ENCODE measurements at places on chromosomes 3 and 15. TPM values are rescaled to one million over a fixed set of nuclear protein-coding genes. Genes with fewer than 3 reads are reported as not detected.

- no peak overlapping the region for H3K27ac ChIP-seq
- no peak overlapping the region for H3K4me3 ChIP-seq
- H3K36me3 ChIP-seq: no peaks in the 10 kb centered on the region
- no peaks in the 10 kb centered on the region for H3K27me3 ChIP-seq
- DNase-seq: no peak
- no peaks in the 10 kb centered on the region for H3K4me1 ChIP-seq
These were observed 544.3 kb downstream of the NTRK3 start for GRCh38 chr15:87712211-87712610.

The TIMMDC1 gene
- total RNA-seq: 130 TPM

The UBAP1L gene
- 1.7 TPM for total RNA-seq

DNA sequence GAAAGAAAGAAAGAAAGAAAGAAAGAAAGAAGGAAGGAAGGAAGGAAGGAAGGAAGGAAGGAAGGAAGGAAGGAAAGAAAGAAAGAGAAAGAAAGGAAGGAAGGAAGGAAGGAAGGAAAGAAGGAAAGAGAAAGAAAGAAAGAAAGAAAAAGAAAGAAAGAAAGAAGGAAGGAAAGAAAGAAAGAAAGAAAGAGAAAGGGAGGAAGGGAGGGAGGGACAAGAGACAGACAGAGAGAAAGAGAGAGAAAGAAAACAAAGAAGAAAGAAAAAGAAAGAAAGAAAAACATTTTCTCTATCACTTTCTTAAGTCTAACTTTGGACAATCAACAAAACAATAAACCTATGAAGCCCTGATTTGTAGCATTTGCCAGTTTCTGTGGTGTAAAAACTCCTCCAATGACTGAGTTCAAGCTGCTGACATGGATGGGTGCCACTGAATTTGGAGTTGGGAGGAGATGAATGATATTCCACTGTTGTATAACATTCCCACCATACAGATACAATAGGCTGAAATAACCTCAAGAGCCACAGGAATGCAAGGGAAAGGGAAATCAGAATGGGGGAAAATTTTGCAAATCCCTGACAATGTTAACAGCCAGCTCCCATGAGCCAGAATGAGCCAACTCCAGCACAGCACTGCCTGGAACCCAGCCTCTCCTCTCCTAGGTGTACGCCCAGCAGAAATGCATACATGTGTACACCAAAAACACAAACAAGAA is 15.0 kb upstream of the RTP3 start:
- no peak overlapping the region for H3K4me3 ChIP-seq
- H3K27ac ChIP-seq: no peak overlapping the region
- no peaks in the 10 kb centered on the region for H3K36me3 ChIP-seq
- no peaks in the 10 kb centered on the region for H3K27me3 ChIP-seq
- H3K4me1 ChIP-seq: no peaks in the 10 kb centered on the region

DNA sequence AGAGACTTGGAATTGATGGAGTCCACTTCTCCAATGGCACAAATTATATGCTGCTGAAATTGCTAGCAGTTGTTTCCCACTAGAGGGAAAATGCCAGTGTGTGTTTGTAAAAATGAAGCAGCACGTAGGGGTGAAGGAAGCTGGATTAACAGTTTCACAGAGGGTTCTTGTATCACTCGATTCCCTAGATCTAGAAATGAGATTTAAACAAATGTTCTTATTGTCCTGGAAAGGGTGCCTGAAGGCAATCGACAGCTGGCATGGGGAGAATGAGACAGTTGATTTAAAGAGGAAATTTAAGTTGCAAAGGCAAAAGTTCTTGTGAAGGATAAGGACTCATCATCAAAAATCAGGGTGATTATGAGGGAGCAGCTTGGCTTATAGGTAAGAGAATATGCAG is 234.8 kb upstream of the ARPP21 start:
- H3K4me3 ChIP-seq: no peak overlapping the region
- no peaks in the 10 kb centered on the region for H3K4me1 ChIP-seq
- no peak overlapping the region for H3K27ac ChIP-seq

DNA sequence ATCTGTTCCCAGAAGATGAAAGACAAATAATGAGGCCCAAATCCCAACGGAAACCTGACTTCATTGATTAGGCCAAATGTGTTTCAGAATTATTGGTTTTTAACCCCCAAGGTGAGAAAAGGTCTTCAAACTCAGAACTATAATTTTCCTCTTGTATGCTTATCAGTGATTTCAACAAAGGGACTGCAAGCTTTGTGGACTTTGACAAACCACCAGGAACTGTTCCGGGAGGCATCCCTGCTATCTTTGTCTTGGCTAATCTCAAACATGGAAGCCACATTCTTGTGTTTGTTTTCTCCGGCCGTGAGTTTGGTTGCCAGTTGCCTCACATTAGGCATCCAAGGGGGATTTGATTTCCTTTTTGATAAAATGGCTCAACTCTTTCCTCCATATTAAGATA is 19.5 kb downstream of the ARHGEF3 start:
- no peaks in the 10 kb centered on the region for H3K27me3 ChIP-seq
- H3K36me3 ChIP-seq: no peaks in the 10 kb centered on the region

The SLC9C1 gene
- total RNA-seq: 0.24 TPM

DNA sequence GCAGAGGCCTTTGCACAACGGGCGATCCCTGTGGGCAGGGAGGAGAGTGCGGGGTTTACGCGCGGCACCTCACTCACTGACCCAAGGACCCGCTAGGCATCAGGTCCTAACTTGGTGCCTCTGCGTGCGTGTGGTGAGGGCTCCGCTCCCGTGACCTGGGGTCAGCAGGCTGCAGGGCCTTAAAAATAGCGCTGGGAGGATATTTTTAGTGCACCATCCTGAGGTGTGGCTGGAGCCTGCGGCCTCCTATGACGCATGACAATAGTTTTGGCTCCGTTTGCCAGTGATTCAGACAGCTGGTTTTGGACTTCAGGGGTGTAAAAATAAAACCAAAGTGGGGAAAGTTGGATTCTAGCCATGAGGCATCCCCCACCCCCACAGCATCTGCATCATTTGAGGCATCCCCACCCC is 139.0 kb downstream of the FAM43A start:
- H3K27ac ChIP-seq: no peak overlapping the region
- H3K4me1 ChIP-seq: no peaks in the 10 kb centered on the region
- no peaks in the 10 kb centered on the region for H3K36me3 ChIP-seq
- no peak overlapping the region for H3K4me3 ChIP-seq
- no peak for DNase-seq

GRCh38 chr3:107523289-107523538 is 452 bp downstream of the BBX start:
- H3K4me1 ChIP-seq: peaks cover 1% of the 10 kb centered on the region
- peaks cover 10% of the 10 kb centered on the region for H3K36me3 ChIP-seq
- DNase-seq: no peak

GRCh38 chr3:195180490-195181112 is 90.4 kb downstream of the XXYLT1 start:
- DNase-seq: no peak
- no peak overlapping the region for H3K27ac ChIP-seq
- H3K4me3 ChIP-seq: no peak overlapping the region
- H3K27me3 ChIP-seq: no peaks in the 10 kb centered on the region
- peaks cover 11% of the 10 kb centered on the region for H3K4me1 ChIP-seq

The TMEM207 gene
- not detected for total RNA-seq

GRCh38 chr3:66473181-66473580 is 27.6 kb downstream of the LRIG1 start:
- peaks cover 49% of the 10 kb centered on the region for H3K4me1 ChIP-seq
- H3K36me3 ChIP-seq: no peaks in the 10 kb centered on the region
- H3K27ac ChIP-seq: no peak overlapping the region

GRCh38 chr15:26098801-26099200 is 235.7 kb upstream of the ATP10A start:
- no peak for DNase-seq
- peaks cover 11% of the 10 kb centered on the region for H3K4me1 ChIP-seq
- no peak overlapping the region for H3K4me3 ChIP-seq
- H3K27ac ChIP-seq: no peak overlapping the region
- H3K36me3 ChIP-seq: no peaks in the 10 kb centered on the region
- no peaks in the 10 kb centered on the region for H3K27me3 ChIP-seq

The CYP1A1 gene
- total RNA-seq: 0.11 TPM

DNA sequence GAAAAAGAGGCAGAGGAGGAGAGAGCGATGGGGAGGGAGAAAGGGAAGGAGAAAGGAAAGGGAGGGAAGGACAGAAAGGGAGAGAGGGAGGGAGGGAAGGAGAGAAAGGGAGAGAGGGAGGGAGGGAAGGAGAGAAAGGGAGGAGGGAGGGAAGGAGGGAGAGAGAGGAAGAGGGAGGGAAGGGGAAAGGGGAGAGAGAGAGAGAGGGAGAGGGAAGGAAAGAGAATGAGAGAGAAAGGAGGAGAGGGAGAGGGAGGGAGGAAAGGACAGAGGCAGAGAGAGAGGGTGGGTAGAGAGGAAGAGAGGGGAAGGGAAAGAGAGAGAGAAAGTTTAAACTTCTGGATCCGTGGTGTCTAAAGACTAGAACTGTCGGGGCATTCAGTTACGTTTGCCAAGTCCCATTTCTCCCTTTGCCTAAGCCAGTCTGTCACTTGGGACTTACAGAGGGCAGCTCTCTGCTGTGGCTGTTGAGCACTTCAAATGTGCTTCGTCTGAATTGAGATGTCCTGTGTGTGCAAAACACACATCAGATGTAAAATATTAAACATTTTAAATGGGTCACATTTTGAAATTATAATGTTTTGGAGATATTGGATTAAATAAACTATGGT is 62.6 kb downstream of the PLXNA1 start:
- H3K27me3 ChIP-seq: no peaks in the 10 kb centered on the region
- peaks cover 18% of the 10 kb centered on the region for H3K4me1 ChIP-seq
- no peaks in the 10 kb centered on the region for H3K36me3 ChIP-seq
- H3K4me3 ChIP-seq: peak overlapping the region; percentile 48
- DNase-seq: no peak

DNA sequence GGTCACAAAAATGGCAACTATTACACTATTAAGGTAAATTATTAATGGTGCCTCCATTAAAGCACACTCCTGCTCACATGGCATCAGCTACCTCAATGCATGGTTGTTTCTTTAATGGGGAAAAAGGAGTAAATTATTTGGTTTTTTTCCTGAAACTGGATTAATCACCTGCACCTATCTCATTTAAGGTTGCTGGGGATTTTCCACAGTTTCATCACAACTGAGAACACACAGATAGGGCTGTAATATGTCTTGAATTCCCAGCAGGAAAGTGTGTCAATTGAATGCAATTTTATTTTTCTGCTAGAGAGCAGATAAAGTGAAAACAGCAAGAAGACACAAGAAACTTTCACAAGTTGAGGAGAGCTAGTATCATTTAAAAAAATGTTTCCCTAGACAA is 36.4 kb downstream of the RFTN1 start:
- no peak for DNase-seq
- no peaks in the 10 kb centered on the region for H3K36me3 ChIP-seq
- H3K27me3 ChIP-seq: no peaks in the 10 kb centered on the region
- H3K27ac ChIP-seq: no peak overlapping the region
- no peak overlapping the region for H3K4me3 ChIP-seq

DNA sequence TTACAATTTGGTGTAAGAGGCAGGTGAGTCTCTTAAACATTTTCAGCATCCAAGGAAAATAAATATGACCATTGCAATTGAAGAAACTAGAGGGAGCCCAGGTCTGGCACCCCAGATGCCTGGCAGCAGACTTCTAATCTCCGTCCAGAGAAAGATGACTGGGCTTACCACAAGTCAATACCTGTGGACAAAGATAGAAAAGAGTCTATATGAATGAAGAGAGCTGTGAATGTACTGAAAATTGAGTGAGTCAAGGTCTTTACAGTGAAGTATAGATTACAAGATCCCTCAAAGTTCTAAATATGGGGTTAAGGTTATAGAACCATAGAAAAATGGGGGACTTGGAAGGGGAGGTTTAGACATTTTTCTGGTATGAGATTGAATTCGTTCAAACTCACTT is 827.4 kb upstream of the NR2F2 start:
- H3K4me1 ChIP-seq: no peaks in the 10 kb centered on the region
- H3K36me3 ChIP-seq: no peaks in the 10 kb centered on the region
- DNase-seq: no peak
- H3K4me3 ChIP-seq: no peak overlapping the region
- H3K27me3 ChIP-seq: no peaks in the 10 kb centered on the region

The FMN1 gene
- 2.9 TPM for total RNA-seq

DNA sequence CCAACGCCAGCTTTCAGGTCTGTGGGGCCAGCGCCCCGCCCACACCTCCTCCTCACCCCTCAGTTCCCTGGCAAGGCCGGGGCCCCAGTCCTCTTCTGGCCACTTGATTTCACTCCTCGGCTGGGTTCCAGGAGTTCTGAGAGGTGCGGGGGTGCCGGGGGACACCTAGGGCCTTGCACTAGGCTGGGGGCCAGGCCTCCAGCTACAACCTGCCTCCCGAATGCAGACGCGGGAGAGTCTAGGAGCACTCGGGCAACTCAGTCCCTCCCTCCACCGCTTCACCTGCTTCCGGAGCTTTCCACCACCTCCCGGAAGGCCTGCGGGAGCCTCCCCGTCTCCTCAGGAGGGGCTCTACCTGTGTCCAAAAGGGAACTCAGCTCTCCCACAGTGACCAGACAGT is 35.6 kb downstream of the TNK2 start:
- no peak overlapping the region for H3K4me3 ChIP-seq
- no peaks in the 10 kb centered on the region for H3K4me1 ChIP-seq
- no peaks in the 10 kb centered on the region for H3K27me3 ChIP-seq
- H3K36me3 ChIP-seq: no peaks in the 10 kb centered on the region

DNA sequence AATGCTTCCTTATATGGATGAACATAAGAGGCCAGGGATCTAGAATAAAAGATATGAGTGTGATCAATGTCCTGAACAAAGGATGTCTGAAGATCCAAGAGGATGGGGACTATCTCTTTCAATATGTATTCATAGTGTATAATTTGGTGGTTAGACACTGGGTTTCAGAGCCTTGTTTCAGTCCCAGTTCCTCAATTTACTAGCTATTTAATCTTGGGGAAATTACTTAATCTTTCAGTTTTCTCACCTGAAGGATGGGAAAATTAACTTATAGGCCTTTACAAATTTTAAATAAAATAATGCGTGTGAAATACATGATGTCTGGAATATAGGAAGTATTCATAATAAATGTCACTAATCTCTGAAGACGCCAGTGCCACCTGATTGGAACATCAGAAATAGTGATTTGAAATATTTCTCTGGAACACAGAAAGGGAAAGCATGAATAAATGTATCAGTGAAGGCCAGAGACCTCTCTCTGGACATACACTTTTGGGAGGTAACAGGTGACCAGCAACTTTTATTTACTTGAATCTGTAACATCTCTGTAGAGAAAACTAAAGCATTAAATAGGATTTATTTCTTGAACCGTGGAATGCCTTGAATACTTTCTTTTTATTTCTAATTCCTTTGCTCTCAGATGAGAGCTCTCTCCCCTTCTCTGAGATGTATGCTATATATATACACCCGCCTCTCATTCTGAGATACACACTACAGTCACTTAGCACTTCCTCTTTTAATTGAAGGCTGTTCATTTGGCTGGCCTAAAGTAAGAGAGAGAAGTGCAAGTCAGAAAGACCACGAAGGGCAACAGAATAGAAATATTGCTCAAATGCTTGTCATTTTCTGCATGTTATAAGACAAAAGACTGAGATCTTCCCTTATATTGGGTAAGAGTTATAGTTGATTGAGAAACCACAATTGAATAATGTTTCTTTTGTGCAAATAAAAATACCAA is 407.1 kb downstream of the LSAMP start:
- no peaks in the 10 kb centered on the region for H3K27me3 ChIP-seq
- H3K27ac ChIP-seq: no peak overlapping the region
- 0 out of 2 replicates have a peak, but pooled peaks cover 2% of the 10 kb centered on the region for H3K4me1 ChIP-seq
- H3K4me3 ChIP-seq: no peak overlapping the region
